Stimulated activated CD4-positive, alpha-beta T cell treated with anti-CD3 and anti-CD28 coated beads, Interleukin-15, amount 100 ng/mL, for 1 hour (primary cell): ENCODE measurements at places on chromosomes 13 and 19.

DNA sequence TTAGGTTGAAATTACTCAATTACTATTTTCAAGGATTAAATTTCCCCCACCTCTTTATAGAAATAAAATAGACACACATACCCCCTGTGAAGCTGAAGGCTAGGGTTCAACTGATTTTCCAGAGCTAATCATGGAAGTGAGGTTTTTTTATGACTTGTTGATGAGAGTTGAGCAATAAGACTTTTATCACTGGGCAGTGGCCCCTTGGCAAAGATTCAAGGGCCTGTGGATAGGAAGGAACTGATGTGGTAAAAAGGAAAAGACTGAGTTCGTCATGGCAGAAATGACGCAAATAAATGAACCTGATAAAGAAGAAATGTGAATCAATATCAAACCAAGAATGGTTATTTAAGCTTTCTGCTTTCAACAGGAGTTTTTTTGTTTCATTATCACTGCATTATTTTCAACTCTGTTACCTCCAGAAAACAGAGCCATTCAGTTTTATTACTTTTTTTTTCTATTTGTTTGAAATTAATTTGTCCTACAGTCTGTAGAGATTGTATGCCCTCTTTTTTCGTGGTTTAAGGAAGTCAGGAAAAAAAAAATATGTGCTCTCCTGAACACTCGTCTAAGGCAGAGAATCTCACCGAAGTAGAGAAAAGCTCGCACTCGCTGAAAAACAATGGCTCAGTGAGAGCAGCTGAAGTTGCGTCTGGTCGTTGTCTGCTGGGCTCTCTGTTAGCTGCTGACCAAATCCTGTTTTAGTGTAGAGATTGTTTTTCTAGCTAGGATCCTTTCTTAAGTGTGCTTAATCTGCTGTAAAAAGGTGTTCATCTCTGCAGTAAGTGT, 38.9 kb downstream of the STOML3 start:
- no peak for DNase-seq

DNA sequence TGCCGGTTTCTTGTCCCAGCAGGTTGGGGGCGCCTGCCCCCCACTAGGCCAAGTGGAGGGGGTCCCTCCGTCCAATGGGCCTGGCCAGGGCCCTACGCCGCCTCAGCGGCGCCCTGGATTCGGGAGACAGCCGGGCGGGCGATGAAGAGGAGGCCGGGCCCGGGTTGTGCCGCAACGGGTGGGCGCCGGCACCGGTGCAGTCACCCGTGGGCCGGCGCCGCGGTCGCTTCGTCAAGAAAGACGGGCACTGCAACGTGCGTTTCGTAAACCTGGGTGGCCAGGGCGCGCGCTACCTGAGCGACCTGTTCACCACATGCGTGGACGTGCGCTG, 6.2 kb downstream of the KCNJ14 start:
- DNase-seq: no peak

DNA sequence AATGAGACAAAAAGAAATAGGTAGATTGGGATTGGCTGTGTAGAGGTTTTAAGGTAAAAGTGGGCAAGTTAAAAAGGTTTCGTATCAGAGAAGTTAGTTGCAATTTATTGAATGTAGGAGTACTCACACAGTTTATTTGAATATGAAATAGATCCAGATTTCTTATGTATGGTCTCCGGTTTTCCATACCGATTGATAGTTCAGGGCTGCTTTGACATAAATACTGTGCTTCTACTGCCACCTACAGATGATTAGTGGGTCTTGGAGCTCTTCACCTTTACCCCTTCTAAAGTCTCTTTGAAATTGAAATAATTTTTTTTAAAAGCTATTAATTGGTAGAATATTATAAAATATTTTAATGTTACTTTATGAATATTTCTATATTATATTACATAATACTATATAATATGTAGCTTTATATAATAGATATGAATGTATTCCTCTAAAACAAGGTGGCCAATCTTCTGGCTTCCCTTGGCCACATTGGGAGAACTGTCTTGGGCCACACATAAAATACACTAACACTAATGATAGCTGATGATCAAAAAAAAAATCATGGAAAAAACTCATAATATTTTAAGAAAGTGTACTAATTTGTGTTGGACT, 7.7 kb upstream of the GPR18 start:
- DNase-seq: no peak

DNA sequence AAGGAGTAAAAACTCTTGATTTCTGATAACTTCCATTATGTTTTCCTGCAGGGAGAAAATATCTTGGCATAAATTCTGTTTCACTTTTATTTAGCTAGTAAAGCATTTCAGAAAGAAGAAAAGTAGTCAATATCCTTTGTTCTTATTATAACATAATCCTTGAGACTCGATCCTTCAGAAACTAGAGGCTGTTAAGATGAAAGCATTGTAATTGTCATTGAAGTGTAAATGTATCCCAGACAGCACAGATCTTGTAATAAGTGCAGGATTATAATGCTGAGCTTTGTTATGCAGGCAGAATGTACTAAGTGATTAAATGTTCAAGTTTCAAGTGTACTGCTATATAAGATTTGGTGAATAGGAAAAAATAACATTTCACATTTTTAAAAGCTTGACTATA, 225.2 kb upstream of the ATXN8OS start:
- no peak for DNase-seq

- no peak for DNase-seq
Observed at GRCh38 chr13:48806522-48806921, 152.8 kb downstream of the CYSLTR2 start.

DNA sequence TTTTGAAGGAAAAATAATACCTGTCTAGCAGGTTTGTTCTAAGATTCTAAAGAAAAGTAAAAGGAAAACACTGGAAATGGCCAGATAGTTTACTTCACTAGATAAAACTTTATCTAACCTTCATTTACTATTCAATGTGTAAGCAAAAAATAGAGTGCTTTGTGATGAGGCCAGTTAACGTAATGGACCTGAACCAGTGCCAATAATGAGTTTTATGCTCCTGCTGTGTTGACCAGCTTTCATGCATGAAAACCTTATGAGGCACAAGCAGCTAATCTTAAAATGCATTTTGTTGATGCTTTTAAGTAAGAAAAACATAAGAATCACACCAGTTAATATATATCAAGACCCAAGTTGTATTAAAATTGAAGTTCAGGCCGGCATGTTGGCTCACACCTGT, 617.2 kb upstream of the GPC6 start:
- DNase-seq: no peak

DNA sequence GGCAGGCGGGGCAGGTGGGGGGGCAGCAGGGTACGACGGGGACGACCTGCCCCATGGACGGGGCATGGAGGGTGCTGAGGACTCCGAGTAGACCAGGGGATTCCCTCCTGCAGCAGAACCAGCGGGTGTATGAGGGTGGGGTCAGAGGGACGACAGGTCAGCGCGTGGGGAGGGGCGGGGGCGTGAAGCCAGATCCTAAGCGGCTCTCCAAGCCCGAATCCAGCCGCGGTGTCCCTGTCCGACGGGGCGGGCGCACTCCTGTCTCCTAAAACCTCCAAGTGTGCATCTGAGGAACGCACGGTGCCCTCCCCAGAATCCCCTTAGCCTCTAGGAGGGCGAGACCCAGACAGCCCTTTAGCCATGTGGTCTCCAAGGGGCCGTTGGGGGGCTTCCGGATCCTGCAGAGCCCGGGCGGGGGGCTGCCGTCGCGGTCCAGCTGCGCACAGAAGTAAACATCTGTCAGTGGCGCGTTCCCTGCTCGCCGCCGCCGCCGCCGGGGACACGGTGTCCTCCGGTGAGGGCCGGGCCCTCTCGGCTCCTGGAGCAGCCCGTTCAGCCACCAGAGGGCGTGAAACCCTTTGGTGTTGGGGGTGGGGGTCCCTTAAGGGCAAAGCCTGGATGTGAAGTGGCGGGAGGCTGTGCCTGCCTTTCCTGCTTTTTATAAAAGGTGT, 730 bp downstream of the NRTN start:
- DNase-seq: peak; percentile 32

DNA sequence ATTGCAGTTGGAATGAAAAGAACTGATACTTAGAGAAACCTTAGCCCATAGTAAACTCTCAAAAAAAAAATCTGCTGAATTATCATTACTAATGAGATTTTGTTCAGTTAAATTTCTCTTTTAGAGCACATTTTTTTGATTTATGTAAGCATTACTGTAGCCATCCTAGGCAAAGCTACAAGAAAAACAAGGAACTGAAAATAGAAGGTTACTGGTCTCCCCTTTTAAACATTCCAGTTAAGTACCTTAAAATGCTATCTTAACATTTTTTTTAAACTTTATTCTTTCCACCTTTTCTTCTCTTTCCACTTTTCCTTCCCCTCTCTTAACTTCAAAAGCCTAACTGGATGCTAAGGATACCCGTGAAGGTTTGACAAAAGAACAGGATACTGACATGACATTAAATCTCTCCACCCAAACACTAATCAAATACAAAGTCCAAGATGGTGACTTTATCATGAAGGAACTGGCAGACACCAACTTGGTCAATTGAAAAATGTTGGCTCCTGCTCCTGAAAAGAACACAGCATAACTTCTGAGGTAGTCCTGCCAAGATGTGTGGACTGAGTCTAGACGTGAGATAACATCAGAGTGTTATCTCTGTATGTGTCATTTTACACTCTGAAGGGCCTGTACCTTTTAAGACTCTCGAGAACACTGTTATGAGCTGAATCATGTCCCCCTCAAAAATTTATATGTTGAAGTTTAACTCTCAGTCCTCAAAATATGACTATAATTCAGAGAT, 29.5 kb upstream of the SACS start:
- no peak for DNase-seq

DNA sequence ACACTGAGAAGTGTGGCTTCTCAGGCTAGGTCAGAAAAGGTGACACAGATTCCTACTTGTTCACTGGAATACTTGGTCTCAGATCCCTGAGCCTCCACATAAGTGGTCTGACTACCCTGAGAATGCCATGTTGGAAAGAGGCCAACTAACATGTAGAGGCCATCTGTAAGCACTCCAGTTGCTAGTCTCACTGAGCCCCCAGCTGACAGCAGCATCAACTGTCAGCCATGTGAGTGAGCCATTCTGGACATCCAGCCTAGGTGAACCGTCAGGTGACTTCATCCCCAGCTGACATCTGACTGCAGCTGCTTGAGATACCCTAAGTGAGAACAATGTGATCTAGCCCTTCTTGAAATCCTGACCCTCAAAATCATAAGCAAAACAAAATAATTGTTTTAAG, 18.1 kb upstream of the ARL11 start:
- no peak for DNase-seq

- DNase-seq: no peak
Observed at GRCh38 chr13:28636677-28637317, 22.1 kb upstream of the POMP start.

DNA sequence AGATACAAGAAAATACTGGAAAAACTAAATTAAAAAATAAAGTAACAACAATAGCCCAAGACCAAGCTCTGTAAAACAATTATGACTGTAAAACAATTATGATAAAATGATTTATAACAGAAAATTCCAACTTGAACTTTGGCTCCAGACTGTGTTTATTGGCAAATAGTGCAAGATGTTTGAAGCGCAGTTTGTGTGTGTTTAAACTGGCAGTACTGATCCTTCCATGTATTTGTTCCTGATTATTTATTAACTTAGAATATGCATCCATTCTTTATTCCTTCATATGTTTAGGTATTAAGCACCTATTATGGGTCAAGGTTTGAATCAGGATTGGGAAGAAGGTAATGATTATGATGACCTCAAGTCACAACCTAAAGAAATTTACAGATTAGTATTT, 37.8 kb downstream of the ZNF582 start:
- DNase-seq: no peak

GRCh38 chr13:84654654-84655275, 772.5 kb upstream of the SLITRK1 start:
- DNase-seq: no peak

GRCh38 chr13:28128030-28128429, 10.3 kb upstream of the PAN3 start:
- DNase-seq: no peak

DNA sequence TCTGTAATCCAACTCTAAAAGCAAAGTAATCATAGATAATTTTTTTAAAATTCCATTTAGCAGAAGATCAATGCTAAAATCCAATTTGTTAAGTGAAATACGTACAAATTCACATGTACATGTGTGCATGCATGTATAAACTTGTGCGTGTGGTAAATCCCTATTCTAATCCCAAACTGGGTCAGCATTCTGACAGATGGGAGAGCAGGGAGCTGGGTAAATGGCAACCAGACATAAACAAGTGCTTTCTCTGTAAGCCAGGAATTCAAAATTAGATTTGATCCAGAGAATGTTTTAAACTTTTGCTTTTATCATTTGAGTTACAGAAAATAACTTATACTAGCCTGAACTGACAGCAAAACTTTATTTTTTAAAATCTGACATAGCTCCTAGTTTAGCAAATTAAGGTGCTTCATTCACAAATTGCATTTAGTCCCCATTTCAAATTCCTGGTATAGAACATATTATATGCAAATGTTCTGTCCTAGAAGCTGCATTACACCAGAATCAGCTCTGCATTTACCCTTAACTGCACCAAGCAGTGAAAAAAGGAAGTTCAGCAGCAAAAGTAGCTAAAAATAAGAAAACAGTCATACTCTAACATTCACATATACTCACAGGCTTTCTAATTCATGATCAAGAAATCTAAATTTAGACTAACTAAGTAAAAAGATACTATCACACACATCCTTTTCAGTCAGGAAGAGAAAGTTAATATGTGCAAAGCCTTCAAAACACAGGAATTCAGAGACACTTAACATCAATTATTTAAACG, 32.6 kb downstream of the UBL3 start:
- no peak for DNase-seq

GRCh38 chr13:60000976-60001375, 162.8 kb downstream of the DIAPH3 start:
- no peak for DNase-seq

GRCh38 chr13:111904701-111905608, 162.0 kb upstream of the SOX1 start:
- DNase-seq: no peak

GRCh38 chr19:54160182-54160811, 776 bp upstream of the LENG1 start:
- DNase-seq: no peak

- no peak for DNase-seq
Observed at GRCh38 chr19:50569938-50570540, 1.8 kb upstream of the LRRC4B start.

DNA sequence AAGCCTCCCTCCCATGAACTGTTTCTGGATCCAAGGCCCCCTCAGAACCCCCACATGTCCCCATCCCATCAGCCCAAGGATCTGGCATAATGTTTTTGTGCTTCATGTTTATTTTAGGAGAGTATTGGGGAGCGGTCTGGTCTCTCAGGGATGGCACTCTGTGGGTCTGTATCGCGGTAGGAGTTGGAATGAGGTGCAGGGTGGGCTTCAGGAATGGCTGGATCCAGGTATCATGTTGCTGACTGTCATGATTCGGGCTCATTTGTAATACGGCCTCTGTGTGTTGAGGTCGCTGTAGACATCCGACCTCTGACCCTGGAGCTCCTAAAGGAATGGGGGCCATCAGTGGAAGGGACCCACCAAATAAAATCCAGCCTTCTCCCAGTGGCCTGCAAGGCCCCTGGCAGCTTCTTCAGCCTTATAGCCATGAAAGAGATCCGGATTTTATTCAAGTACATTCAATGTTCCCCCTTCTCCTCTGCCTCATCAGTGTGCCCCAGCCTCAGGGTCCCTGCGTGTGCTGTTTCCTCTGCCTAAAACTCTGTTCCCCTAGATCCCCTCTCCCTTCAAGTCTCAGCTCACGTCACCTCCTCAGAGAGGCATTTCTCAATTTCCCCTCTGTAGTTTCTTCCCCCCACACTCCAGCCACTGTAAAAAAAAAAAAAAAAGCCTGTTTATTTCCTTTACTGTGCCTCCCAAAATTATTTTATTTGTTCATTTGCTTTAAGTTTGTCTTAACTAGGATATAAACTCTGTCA, 2.2 kb downstream of the HCST start:
- no peak for DNase-seq

GRCh38 chr19:1263188-1263587, 5.9 kb upstream of the CIRBP start:
- DNase-seq: no peak

- DNase-seq: no peak
Observed at GRCh38 chr13:100552755-100553154, 35.8 kb downstream of the GGACT start.
